ENCODE measurements at places on chromosomes 2 and 18.
A peak's percentile ranks its signal among the peaks of the same experiment; 100 is the strongest.

- DNase-seq, result no peak
Measured at GRCh38 chr2:15810477-15811150, 129.7 kb upstream of the MYCN start.

DNA sequence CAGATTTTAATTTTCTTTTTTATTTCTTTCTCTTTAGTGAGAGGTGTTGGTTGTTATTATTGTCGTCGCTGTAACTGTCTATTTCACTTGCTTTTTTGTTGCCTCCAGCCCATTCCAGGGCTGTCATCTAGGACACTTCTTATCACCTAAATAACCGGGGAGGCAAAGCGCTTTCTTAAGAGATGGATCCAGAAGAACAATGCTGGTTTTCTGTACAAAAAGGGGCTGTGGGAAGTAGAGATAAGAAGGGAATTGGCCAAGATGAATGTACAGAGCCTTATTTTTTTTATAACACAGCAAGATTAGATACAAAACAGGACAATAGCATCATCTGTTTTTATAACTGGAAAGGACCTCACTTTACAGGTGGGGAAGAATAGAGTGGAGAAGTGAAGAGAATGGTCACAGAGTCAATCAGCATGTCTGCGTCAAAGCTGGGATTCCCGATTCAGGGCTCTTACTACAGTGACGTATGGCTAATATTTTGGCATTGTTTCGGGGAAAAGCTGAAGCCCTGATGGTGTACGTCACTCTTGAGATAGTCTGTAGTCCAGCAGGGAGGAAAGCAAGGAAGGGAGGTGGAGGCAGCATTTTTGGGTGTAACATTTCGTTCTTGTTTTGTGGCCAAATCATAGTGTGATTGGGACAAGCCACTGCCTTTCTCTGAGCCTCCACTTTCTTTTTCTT is 23.2 kb downstream of the IL1B start:
- no peak for DNase-seq

- peak; percentile 44 for DNase-seq
Measured at GRCh38 chr2:108612153-108612513, 77.9 kb downstream of the LIMS1 start.

- no peak for DNase-seq
Measured at GRCh38 chr2:88128654-88129312, 921 bp upstream of the FABP1 start.

DNA sequence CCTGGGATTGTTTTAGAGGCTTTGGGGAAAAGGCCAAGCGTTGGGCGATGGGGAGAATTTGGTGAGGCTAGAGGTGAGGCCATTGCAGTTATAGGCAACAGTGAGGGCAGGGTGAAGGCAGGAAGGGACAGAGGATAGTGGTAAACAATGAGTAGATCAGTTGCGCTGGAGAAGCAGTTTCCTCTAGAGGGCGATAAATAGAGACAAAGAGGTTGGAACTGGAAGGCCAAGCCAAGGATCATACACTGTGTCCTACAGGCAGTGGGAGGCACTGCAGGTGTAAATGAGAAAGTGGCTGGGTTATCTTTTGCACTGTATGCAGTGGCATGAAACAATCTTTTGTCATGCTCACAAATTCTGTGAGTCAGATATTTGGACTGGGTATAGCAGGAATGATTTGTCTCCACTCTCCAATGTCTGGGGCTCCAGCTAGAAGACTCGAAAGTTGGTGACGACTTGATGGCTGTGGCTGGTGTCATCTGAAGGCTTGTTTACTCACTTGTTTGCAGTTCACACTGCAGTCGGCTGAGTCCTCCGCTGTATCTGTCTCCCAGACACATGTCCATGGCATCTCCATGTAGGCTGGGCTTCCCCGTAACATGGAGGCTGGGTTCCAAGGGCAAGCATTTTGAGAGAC is 82.1 kb downstream of the TNP1 start:
- DNase-seq, result no peak

DNA sequence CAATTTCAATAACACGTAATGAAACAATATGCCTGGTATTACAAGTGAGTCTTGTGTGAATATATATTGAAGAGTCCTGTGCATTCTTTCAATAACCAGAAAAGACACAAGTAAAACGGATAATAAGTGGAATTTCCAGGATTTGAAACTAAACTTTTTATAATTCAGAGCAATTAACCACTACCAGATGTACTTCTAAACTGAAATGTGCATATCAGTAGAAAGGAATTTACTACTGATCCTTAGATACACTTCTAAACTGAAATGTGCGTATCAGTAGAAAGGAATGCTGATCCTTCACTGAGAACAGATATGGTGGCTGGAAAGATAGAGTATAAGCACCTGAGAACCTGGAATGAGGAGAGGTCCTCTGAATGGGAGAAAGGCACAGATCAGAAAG is 470.9 kb upstream of the SPHKAP start:
- no peak for DNase-seq

- no peak for DNase-seq
Measured at GRCh38 chr2:65228263-65228750, 676 bp downstream of the ACTR2 start.

GRCh38 chr18:61635901-61636528 is 256.8 kb downstream of the RNF152 start:
- peak; percentile 27 for DNase-seq

DNA sequence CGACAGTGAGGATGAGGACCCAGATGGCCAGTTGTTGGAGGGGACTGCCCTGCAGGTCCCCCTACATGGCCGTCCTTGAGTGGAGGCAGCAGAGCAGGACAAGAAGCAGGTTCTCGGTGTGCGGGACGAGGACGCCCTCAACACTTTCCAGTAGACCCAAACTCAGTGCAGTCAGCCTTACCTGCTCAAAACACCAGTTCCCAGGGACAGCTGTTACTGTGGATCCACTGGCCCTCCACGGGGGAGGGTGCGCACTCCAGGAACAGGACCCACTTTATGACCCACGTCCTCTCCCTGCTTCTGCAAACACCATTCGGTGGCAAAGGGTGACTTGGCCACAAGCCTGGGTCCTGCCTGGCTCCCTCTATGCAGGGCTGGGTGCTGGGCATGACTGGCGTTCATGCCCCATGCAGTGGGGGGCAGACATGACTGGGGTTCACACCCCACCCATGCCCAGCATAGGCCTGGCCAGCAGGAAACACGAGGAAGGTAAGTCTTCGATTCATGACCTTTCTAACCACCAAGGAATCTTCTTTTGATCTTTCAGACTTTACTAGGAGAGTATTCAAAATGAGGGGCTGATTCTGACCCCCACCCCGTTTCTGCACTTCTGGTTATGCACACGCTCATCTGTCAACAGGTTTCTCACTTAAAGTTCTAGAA is 233.7 kb downstream of the HDAC4 start:
- DNase-seq, result no peak

DNA sequence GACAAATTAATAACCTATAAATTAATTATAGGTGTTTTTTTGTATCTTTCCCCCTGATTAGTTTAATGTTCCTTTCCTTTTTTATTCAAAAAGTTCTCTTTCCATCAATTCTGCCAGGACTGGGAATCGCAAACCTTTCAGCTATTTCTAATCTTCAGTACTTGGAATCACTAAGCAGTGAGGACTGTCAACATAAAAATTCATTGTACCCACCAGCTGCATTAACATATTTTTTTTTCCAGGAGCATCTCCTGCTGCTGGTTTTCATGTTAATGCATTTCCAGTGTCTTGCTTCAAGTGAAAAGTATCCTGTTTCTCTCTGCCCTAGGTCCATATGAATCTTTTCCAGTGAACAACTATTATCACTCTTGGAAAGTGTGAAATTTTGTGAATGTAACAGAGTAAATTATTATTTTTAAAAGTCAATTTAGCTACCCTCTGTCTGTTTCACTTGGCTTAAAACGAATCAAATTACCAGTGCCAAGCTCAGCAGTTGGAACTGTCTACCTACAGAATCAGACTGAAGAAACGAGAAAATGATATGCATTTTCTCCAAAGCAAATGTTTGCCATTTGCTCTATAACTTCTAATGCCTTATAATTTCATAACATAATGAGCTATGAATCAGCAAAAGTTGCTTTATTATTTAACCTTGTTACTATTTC is 804.4 kb downstream of the EPHA4 start:
- no peak for DNase-seq

All from activated CD4-positive, alpha-beta T cell treated with anti-CD3 and anti-CD28 coated beads, Interleukin-2, amount 50 U/mL, for 24 hours (primary cell).